ENCODE measurements at places on chromosomes 7 and 10.

DNA sequence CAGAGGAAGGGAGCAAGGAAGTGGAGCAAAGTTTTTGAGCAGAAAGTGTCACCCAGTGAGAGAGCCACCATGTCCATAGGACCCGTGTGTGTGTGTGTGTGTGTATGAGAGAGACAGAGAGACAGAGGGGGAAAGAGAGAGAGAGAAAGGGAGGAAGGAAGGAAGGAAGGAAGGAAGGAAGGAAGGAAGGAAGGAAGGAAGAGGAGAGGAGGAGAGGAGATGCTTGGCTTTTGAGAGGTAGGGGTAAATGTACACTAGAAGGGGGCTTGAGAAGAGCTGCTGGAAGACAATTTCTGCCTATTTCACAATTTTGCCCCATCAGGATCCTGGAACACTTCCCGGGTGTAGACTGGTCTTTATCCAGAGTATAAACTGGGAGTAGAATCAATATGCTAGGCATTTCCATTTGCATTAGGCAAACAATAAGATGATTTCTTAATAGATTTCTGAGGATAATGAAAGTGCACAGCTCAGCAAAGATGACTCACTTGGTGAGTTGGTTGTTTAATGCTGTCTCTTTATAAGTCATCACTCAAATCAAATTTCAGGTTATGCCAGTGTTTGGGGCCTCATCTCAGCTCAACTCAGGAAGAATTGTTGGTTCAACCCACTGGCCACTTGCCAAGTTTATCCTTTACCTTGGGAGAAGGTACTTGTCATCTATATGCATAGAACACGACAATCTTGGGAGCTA lies 70.0 kb upstream of the FAM13C start:
- no peak for DNase-seq

- DNase-seq = no peak
Observed at GRCh38 chr7:122438006-122438405, 133.5 kb upstream of the FEZF1 start.

DNA sequence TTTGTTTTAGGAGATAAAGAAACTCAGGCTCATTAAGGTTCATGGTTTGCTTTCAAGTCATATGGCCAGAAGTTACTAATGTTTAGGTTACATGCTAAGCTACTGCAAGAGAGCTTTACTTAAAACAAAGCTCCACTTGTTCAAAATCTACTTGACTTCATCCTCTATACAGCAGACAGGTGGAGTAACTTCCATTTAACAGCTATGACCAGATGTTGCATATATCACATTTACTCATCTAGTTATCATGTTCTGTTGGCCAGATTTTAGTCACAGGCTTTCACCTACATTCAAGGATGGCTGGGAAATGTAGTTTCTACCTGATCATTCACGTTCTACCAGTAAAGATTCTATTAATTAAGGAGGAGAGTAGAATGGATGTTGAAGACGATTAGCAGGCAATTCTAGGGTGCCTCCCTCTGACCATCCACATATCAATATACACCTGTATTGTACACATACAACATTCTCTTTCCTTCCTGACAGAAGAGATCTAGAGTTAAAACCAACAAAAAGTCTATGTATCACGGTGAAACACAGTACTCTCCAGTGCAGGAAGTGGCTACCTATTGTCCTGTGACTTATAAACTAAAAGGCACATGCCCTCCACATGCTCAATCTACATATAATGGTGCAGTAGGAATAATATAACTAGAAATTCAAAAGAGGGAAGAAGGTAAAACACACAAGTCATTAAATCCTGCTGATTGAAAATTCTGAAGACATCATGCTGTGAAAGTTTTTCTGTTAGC lies 488.0 kb downstream of the MDFIC start:
- no peak for DNase-seq

- no peak for DNase-seq
Observed at GRCh38 chr10:24982319-24983112, 30.1 kb upstream of the PRTFDC1 start.

- DNase-seq = no peak
Observed at GRCh38 chr7:114243646-114244045, 171.0 kb upstream of the FOXP2 start.

- DNase-seq = no peak
Observed at GRCh38 chr7:7996568-7996967, 28.0 kb downstream of the GLCCI1 start.

DNA sequence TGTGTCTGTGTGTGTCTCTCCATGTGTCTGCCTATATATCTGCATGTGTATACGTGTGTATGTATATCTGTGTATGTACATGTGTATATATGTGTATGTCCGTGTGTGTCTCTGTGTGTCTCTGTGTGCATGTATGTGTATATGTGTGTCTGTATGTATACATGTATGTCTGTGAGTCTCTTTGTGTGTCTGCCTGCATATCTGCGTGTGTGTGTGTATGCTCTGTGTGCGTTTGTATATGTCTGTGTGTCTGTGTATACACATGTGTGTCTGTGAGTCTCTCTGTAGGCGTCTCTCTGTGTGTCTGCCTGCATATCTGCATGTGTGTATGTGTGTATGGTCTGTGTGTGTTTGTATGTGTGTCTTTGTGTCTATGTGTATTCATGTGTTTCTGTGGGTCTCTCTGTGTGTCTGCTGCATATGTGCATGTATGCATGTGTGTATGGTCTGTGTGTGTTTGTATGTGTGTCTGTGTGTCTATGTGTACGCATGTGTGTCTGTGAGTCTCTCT lies 23.7 kb upstream of the KLF6 start:
- no peak for DNase-seq

DNA sequence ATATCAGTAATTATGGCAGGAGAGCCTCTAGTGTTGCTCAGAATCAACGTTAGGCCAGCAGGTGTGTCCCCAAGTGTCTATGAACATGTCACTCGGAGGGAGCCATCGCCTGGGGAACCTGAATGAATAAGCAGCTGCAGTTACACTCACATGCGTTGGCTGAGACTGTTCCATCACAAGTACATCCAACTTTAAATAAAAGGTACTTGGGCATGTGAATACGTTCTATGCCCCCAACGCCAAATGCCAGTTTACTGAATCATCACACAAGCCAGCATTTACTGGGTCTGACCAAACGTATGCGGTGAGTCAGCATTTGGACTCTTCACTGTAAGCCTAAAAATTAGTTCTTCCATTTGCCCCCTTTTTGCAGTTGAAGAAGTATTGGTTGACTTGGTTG lies 207.6 kb upstream of the PLXNA4 start:
- no peak for DNase-seq

- DNase-seq = no peak
Observed at GRCh38 chr7:73431041-73431835, 2.3 kb upstream of the FZD9 start.

DNA sequence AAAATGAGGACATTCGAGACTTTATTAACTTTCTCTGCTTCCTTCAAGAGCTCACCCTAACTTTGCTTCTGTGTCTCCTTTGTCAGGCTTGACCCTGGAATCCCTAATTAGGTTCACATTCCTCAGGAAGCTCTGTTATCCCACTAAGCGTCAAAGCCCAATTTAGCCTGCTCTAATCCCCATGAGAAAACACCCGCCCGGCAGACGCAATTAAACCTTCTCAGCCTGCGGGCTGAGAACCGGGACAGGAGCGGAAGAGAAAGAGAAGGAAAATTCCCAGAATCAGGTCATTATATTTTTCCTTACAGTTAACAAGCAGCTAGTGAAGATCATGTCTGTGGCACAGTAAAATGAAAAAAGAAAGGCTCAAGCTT lies 93.0 kb downstream of the TNS3 start:
- no peak for DNase-seq

GRCh38 chr7:29636009-29636351 lies 72.3 kb downstream of the PRR15 start:
- DNase-seq = no peak

- DNase-seq = no peak
Observed at GRCh38 chr10:100307684-100308083, 21.2 kb upstream of the BLOC1S2 start.

- DNase-seq = no peak
Observed at GRCh38 chr7:1127001-1127400, 33.0 kb downstream of the ZFAND2A start.

- DNase-seq = no peak
Observed at GRCh38 chr7:80324032-80324431, 187.8 kb downstream of the GNAT3 start.

DNA sequence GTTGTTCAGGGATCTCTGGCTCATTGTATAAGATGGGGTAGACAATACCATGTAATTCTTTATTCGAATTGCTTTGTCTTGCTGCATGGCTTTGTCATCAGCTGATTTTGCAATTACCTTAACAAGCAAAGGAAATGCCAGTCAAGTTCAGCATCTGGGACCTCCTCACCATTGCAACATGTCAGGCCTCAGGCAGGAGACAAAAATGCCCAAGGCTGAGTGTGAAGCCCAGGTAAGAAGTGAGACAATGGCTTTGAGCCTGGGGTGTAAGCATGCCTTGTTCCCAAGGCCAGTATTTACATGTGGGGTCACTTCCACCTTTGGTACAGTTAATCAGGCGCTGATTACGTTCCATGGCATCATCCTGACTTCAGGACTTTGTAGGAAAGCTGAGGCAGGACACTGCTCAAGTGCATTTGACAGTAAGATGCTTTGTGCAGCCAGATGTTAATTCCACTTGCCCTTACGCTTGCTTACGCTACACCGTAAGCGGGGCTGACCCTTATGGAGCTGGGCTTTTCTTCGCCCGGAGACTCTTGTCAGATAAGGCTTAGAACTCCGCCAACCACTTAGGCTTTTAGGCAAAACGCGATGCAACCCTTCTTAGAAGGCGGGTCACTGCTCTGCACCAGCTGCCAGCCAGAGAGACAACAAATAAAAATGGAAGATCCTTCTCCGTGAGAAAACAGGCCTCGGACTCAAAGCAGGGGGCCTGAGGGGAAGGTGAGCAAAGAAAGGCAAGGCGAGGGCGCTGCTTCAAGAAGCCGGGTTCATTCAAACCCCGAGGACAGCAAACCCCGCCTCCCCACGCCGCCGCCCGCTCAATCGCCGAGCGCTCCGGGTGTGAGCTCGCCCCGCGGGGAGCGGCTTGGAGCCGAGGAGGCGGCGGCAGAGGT lies 1.3 kb upstream of the SP4 start:
- DNase-seq = no peak

DNA sequence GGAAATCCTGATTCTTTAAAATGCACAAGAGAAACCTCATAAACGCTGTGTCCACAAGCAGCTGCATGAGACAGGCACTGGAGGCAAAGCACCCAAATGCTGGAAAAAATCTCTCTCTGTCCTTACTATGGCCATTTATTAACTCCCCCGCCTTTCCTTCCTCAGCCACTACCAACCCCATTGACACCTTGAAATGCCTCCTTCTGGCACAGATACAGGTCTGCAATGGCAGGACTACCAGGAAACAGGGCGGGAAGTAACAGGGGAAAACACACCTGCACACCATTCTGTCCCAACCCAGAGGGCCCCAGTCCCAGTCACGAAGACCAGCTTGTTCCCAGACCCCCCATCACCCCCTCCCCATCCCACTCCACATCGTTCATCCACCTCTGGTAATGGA lies 224.3 kb downstream of the PARD3 start:
- no peak for DNase-seq

GRCh38 chr10:13644866-13645265 lies 58.1 kb downstream of the PRPF18 start:
- no peak for DNase-seq

DNA sequence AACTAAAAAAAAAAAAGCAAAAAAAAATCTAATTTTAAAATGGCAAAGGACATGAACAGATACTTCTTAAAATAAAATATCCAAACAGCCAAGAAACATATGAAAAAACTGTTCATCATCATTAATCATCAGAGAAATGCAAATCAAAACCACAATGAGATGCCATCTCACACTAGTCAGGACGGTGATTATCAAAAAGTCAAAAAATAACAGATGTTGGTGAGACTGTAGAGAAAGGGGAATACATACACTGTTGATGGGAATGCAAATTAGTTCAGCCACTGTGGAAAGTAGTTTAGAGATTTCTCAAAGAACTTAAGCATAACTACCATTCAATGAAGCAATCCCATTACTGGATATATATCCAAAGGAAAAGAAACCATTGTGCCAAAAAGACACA lies 30.2 kb downstream of the COBL start:
- no peak for DNase-seq

DNA sequence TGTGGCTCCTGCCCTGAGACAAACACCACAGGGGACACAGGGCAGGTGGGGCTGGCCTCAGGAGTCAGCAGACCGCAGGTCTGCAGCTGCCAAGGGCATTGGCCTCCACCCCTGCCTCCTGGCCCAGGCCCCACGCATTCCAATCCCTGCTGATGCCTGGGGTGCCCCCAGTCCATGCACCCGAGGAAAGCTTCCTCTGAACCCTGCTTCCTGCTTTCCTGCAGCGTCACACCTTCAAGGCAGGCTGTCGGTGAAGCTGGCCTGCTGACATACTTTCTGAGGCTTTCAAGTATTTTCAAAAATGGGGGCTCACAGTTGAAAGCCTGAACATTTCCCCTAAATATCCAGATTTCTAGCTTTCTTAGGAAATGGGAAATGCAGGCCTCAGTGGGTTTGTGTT lies 22.5 kb upstream of the ANTXRL start:
- no peak for DNase-seq

- DNase-seq = no peak
Observed at GRCh38 chr7:74429153-74429747, 24.5 kb upstream of the GTF2IRD1 start.

- DNase-seq = no peak
Observed at GRCh38 chr7:111760043-111760442, 197.8 kb upstream of the IMMP2L start.

DNA sequence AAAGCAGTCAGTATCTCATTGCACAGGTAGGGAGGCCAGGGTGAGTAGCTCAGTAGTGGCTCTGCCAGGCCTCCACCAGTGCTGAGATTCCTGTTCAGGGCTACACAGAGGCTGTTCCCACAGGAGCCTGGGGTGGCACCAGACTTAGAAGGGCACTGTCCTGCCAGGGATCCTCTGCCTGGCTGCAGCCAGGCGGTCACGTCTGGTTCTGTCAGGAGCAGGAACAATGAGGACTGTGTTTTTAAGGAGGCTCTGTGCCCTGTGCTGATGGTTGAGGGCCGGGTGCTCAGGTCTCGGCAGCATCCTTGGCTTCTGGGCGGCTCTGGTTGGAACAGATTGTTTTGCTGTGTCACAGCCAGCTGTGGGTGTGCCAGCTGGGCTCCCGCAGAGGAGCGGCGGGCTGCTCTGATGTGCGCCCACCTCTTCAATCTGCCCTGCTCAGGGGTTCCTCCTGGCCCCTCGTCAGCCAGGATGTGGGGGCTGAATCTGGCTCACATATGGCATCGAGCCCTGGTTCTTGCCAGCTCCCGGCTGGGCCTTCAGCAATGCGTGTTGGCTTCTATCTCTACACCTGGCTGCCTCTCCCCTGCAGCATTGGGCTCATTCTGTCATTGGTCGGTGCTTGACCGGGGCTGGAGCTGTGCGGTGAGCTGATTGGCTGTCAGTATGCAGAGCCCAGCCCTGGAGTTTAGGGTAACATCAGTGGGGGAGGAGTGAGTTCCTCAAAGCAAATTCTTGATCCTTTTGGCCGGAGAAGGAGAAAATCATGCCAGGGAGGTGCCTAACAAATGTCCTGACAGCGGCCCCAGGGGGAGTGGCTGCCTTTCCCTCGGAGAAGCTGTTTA lies 41.2 kb downstream of the TACR2 start:
- DNase-seq = no peak

GRCh38 chr10:62749093-62749683 lies 55.3 kb upstream of the ADO start:
- DNase-seq = no peak

DNA sequence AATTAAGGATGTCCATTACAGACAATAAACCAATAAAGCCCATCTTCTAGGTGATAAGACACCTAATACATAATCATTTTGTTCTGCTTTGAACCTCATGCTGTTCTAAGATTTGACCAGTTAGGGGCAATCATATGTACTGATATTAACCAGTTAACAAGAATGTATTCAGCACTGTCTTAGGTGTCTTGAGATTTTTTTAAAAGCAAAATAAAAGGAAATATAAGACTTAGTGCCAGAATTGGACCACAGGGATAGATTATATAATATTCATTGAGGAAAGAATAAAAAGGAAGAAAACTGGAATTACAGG lies 32.0 kb downstream of the IMMP2L start:
- no peak for DNase-seq

All from forelimb muscle (tissue), 1 donor.